ENCODE measurements at places on chromosomes 1 and 21.

DNA sequence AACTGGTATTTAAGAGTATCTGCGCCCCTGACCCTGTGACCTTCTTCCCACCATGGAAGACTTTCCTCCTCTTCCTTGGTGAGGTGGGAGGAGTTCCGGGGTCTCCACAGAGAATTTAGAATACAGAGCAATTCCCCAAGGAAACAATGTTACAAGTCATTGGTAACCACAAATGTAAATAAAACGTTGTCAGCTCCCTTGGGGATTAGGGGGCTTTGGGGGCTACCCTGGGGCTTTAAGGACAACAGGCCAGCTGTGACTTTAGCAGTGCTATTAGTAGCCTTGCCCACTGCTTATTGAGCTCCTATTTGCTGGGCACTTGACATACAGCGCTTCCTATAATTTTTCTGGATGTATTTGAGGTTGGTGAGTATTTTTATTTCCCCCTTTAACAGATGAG, 69.0 kb downstream of the IGSF21 start:
- DNase-seq = no peak

- peak; percentile 25 for DNase-seq
Measured at GRCh38 chr21:46081862-46082712, 15.8 kb upstream of the COL6A2 start.

DNA sequence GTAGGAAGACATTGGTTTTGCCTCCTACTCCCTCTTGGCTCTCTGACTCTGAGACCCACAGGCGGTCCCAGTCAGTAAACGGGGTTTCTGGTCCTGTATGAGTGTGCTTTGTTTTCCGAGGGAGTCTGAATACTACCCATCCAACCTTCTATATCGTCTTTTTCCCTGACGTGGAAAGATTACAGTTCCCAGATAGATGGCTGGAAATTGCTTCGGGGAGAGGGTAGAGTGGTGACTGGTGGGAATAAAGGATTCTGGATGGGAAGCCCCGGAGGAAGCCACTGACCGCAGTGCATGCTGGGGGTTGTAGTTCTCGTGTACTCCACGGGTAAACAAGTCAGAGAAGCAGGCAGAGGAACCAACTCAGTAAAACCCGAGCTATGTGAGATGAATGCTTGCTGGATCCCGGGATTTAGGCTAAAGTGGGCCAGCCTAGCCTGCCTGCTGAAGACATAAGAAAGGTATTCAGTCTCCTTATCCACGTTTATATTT, 66.2 kb upstream of the IRF2BP2 start:
- DNase-seq = peak; percentile 83

DNA sequence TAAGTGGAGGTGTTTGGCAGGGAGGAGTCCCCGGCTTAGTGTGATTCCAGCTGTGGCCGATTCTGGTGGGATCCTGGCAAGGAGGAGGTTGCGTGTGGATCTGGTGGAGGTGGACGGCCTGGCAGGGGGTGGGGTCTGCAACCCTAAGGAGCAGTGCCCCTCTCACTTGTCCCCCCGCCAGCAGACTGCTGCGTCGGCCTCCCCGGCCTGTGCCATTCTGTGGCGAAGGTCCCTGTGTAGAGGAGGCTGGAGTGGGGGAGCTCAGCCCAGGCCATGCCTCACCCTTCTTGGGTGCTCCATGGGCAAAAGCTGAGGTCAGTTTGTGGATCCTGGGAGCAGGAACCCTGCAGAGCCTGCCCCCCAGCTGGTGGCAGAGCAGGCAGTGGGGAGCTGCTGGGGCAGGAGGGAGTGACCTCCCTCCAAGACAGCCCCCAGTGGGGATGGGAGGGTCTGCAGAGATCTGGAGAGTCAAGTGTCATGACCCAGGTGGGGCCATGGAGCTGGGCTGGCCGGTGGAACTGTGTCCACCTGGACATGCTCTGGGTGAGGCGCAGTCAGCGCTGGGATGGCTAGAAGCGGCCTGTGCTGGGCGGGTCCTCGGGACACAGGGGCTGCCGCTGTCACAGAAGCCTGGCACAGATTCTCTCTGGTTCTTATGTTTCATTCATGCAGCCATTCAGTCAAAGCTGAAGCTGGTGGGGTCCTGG, 5.3 kb downstream of the MIB2 start:
- DNase-seq = no peak

- no peak for DNase-seq
Measured at GRCh38 chr1:20233866-20234265, 47.5 kb upstream of the PLA2G2C start.

DNA sequence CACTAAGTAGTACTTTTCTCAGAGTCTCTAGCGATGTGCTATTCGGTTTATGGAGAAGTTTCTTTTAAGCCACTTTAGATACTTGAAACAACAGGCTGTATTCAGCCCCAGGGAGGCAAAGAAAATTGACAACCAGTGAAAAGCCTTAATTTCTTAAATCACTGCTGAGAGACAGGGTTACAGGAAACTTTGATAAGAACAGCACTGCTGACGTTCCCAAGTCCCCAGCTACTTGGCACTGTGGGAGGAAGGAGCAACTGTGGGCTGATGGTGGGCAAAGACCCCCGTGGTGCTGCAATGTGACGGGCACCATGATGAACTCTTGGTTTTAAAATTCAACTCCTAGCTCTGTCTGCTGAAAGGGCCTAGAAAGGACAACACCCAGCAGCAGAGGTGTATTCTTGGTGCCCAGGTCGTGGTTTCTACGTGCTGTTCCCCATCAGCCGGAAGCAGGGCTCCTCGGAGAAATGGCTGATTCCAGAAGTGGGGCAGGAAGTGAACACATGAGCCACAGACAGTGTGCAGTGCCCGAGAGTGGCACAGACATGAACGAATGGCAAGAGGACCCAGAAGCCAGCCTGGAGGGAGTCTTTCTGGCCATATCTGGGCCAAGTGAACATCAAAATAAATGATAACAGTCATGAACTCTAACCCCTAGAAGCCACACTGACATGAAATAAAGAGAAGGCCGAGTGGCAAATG, 5.3 kb downstream of the PTTG1IP start:
- DNase-seq = no peak

GRCh38 chr1:15690317-15690716, 6.2 kb downstream of the PLEKHM2 start:
- DNase-seq = no peak

GRCh38 chr1:118954301-118954905, 33.7 kb downstream of the TBX15 start:
- DNase-seq = no peak

DNA sequence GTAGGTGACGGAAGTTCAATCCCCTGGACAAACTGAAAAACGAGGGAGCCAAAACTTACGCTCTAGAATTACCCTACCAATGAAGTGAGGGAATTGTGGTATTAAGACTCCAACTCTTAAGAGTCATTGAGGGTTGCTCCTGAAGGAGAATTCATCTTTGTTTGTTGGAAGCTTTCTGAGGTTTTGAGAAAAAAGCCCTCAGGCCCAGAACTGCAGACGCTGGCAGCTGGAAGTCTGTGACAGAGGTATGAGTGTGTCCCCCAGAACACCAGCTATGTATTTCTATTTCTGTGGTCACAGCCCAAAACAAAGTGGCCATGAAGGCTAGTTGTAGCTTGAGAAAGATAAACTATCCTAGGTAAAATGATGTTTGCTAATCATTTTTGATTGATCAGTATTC, 438.8 kb upstream of the B3GALT2 start:
- DNase-seq = no peak

GRCh38 chr1:20325844-20326420, 35.3 kb downstream of the VWA5B1 start:
- no peak for DNase-seq

DNA sequence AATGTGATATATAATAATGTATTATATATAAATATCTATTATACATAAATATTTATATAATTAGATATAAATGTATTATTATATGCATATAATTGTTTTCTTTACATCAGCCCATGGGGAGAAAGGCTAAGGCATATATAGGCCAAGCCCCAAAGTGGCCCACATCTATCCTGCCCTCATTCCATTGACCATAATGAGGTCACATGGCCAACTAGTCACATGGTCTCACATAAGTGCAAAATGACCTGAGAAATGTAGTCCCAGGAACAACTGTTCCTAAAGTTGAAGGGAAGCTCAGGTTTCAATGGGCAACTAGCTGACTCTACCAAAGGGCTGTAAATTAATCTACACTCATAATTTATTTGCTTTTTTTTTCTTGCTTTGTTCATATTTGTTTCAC, 14.5 kb upstream of the CCDC185 start:
- no peak for DNase-seq

DNA sequence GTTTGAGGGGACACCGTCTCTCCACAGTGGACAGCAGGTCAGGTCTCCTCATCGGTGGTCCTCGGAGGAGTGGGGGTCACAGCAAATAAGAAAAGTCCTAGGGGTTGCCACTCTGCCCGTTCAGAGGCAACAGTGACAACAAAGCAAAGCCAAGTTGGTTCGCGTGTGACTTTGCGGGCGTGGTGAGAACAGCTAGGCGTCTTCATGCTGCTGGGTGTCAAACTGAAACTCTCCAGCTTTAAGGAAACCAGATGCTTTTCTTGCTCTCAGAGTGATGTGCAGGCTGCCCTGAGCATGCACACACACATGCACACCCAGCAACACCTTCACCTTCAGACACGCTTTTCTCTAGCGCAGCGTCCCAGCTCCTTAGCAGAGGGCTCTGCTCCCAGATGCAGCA, 70.1 kb upstream of the ARHGEF16 start:
- DNase-seq = no peak

Measured in liver (tissue), 10 donors.